Cortex of kidney (tissue), 1 donor: ENCODE measurements at places on chromosomes 7 and 10.

DNA sequence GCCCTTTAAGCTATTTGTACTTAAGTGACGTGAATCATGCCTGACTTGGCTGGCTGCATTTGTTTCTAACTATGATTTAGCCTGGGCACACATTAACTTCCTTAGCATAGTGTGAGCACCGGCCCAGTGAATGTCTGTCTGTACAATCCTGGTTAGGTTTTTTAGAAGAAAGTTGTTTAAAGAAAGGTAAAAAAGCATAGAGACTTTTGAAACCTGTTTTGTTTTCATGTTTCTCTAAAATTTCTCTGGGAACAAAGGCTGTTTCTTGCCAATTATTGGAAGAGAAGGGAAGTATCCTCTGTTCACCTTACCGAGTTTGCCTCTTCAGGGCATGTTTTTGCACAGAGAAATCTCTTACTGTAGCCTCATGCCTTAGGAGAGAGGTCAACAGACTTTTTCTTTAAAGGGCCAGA, 42.9 kb upstream of the MET start:
- no peak for DNase-seq

- no peak for DNase-seq
Observed at GRCh38 chr7:78530351-78530750, 731.8 kb downstream of the PHTF2 start.

GRCh38 chr7:22604246-22604645, 104.3 kb upstream of the STEAP1B start:
- no peak for DNase-seq

DNA sequence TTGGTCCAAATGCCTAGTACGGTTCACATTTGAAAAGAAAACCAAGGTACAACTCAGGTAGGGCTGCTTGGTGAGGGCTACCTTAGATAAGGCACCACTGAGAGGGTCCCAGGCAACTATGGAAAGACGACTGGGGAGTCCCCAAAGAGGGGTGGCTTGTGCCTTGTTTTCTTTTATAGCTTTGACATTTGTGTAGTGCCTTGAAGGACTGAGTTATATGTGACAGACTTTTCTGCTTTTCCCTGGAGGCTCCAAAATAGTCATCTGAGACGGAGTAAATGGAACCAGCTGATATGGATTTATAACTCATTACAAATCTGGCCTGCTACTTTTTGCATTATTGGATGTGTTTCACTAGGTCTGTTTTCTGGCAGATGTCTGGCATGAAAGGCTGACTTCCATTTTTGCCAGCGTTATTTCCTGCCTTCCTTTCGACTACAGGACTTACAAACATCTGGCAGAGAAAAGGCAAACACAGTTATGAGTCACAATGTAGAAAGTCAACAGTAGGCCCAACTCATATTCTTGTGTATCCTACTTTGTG, 88.2 kb upstream of the IMMP2L start:
- no peak for DNase-seq

- DNase-seq, result no peak
Observed at GRCh38 chr10:120634659-120635058, 177.6 kb downstream of the PLPP4 start.

DNA sequence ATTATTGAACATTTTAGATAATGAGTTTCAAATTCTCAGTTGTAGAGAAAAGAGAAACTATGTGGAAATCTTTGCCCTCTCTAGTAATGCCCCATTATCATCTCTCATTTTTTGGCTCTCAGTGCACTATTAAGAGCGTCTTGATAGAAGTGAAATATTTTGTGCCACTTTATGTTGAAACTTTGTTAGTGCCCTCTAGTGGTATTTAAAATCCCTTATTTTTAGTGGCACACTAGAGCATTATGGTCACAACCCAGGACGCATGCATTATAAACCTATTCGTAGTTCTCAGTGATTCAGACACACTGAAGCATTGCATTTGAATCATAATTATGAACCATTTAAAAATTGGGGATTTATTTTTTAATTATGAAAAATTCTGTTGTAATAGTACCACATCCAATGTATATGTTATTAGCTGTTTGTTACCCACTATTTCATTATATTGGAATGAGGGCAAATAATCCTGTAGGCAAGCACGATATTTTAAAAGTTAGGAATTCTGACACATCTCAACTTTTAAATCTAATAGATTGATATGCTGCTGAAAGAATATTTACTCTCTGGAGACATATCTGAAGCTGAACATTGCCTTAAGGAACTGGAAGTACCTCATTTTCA, 21.9 kb downstream of the PDCD4 start:
- DNase-seq, result no peak

DNA sequence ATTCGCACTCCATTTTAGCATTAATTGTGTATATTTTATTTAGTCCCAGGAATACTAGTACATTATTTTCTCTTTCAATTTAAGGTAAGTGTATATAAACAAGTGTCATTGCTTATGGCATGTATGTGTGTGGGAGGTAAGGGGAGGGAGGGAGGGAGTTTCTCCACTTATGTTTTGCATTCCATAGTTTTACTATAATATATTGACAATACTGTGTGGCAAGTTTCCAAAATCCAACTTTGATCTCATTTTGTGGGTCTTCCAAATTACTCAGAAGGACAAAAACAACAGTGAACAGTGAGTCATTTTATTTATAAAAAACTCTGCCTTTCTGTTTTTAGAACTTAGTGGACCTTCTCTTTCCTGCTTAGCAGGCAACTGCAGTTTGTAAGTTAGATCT, 102.3 kb upstream of the SEMA3E start:
- DNase-seq, result no peak

GRCh38 chr7:51024867-51025266, 242.2 kb upstream of the GRB10 start:
- no peak for DNase-seq

GRCh38 chr10:85611746-85612377, 754.7 kb downstream of the GRID1 start:
- DNase-seq, result no peak

GRCh38 chr7:43211286-43211685, 98.8 kb downstream of the HECW1 start:
- no peak for DNase-seq

DNA sequence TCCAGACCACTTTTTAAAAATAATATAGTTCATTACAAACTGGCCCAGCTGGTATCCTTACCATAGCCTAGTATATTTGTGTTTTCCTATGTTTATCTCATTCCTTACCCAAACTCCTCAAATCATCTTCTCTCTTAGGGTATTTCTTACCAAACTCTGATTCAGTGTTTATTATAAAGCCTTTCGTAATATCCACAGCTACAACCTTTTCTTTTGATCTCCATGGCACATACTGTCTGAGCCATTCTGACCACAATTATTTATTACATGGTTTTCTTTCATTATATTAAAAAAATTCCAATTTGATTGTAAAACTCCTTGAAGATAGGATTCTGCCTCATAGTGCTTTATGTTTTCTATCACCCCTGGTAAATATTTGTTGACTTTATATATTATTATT, 94.2 kb downstream of the LRMDA start:
- DNase-seq, result no peak

DNA sequence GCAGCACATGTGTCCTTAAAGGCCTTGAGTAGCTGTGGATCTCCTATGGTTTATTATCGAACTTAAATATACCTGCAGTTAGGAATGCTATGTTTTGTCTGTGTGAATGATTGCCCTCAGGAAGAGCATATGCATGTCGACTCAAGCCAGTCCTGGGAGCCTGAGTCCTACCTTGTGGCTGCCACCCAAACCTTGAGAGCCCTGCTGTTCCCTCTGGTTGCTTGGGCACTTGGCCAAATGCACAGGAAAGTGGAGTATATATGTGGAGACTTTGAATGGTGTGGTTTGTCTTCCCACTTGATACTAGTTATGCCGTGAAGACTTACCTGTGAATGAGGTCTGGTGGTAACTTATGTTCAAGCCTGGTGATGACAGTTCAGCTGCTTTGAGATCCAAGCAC, 409.8 kb downstream of the LRMDA start:
- no peak for DNase-seq

- DNase-seq, result no peak
Observed at GRCh38 chr7:141073173-141073640, 657 bp upstream of the TMEM178B start.

GRCh38 chr10:20369863-20370736, 527.0 kb downstream of the NEBL start:
- no peak for DNase-seq

DNA sequence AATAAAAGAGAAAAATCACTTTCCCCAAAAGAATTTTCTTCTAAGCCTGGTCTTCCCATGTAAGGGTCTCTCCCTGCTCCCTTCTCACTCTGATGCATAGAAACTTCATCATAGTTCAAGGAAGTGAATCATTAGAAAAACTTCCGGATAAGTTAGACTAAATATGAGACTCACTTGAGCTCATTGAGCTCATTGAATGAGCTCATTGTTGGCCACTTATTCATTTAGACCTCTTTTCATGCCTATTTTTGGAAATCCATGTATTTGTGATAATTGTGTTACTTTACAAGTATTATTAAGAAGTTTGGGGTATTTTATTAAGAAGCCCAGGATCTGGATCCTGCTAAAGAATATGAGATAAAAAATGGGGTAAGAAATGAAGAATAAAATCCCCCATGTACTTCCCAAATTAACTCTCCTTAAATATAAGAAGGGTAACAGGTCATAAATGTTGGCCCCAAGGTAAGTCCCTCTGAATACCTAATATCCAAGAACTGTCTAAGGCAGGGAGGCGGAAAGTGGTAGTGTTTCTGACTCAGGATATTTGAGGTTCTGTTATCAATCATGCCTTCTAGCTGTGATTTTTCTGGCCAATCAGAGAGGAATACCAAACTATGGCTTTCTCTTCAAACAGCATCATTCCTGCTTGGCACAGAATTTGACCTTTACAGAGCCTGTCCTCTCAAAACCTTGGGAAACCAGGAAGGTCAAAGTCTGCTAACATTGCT, 236.5 kb upstream of the PTN start:
- DNase-seq, result no peak

- DNase-seq, result no peak
Observed at GRCh38 chr10:11680496-11680895, 61.7 kb upstream of the ECHDC3 start.

DNA sequence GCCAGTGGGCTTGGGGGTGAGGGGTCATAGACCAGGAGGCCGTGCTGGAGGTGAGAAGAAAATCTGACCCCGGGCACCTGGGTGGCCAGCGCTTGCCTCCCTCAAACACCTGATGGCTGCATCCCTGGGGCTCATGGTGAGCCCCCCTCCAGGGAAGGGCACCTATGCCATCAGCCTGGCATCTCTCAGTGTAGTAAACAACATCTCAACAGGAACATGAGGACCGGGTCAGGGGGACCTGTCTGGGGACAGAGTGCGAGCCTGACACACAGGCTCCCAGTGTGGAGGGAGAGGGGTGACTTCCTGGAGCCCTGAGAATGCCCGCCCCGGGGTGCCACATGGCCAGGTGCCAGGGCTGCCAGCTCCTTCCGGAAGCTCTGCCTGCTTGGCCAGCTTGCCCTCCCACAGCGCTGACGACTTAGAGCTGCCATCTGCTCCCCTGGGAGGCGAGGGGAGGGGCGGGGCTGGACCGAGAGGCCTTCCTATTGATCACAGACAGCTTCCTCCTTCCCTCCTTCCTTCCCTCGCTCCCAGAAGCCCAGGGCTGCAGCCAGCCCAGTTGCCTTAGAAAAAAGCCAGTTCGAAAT, 12.3 kb downstream of the STX1A start:
- no peak for DNase-seq

GRCh38 chr10:59894114-59894513, 12.2 kb downstream of the CCDC6 start:
- DNase-seq, result no peak

- no peak for DNase-seq
Observed at GRCh38 chr7:101911800-101912715, 94.6 kb downstream of the CUX1 start.

GRCh38 chr10:118961436-118961835, 68.1 kb upstream of the NANOS1 start:
- no peak for DNase-seq

DNA sequence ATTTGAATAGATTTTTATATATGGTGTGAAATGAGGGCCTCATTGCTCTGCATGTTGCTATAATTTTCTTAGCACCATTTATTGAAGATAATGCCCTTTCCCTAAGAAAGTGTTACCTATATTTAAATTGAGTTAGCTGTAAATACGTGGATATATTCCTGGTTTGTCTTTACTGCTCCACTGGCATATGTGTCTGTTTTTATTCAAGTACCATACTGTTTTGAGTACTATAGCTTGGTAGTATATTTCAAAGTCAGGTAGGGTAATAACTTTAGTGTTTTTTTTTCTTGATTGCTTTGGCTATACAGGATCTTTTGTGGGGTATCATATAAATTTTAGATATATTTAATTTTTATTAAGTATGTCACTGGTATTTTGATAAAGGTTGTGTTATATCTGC, 31.4 kb downstream of the ZNF273 start:
- no peak for DNase-seq
